Hair follicular keratinocyte (primary cell): ENCODE measurements at places on chromosomes 16 and 17. TPM values are rescaled to one million over a fixed set of nuclear protein-coding genes. Genes with fewer than 3 reads are reported as not detected.

HS3ST4 gene
- total RNA-seq: not detected in 2 replicates

C1QTNF8 gene
- total RNA-seq: not detected in 2 replicates

C17orf78 gene
- not detected in 2 replicates for total RNA-seq

DYNLL2 gene
- 9.8 and 10.6 TPM in 2 replicates for total RNA-seq

NME1 gene
- total RNA-seq: 212 and 355 TPM in 2 replicates
